ENCODE measurements at places on chromosomes 2 and 18. TPM values are rescaled to one million over a fixed set of nuclear protein-coding genes. Genes with fewer than 3 reads are reported as not detected.

The PROKR1 gene
- not detected for total RNA-seq

The WDFY1 gene
- total RNA-seq, result 22.8 TPM

The RAX gene
- total RNA-seq, result not detected

The EXOC6B gene
- 38.0 TPM for total RNA-seq

The EFR3B gene
- total RNA-seq, result 1.4 TPM

The HRH4 gene
- total RNA-seq, result under 0.01 TPM

- peaks cover 4% of the 10 kb centered on the region for H3K4me1 ChIP-seq
- no peak overlapping the region for H3K4me3 ChIP-seq
- no peaks in the 10 kb centered on the region for H3K27me3 ChIP-seq
- no peak overlapping the region for H3K27ac ChIP-seq
- no peaks in the 10 kb centered on the region for H3K36me3 ChIP-seq
Measured at GRCh38 chr2:182128821-182129707, 143.4 kb downstream of the PPP1R1C start.

- no peak overlapping the region for H3K4me3 ChIP-seq
- no peaks in the 10 kb centered on the region for H3K4me1 ChIP-seq
- H3K36me3 ChIP-seq, result no peaks in the 10 kb centered on the region
- no peak for DNase-seq
- no peaks in the 10 kb centered on the region for H3K27me3 ChIP-seq
- H3K27ac ChIP-seq, result no peak overlapping the region
Measured at GRCh38 chr2:220811115-220811514, 761.0 kb downstream of the EPHA4 start.

GRCh38 chr2:147713349-147713748 lies 131.5 kb upstream of the ACVR2A start:
- no peak overlapping the region for H3K27ac ChIP-seq
- no peaks in the 10 kb centered on the region for H3K27me3 ChIP-seq
- no peak overlapping the region for H3K4me3 ChIP-seq
- H3K36me3 ChIP-seq, result no peaks in the 10 kb centered on the region
- H3K4me1 ChIP-seq, result peaks cover 4% of the 10 kb centered on the region

DNA sequence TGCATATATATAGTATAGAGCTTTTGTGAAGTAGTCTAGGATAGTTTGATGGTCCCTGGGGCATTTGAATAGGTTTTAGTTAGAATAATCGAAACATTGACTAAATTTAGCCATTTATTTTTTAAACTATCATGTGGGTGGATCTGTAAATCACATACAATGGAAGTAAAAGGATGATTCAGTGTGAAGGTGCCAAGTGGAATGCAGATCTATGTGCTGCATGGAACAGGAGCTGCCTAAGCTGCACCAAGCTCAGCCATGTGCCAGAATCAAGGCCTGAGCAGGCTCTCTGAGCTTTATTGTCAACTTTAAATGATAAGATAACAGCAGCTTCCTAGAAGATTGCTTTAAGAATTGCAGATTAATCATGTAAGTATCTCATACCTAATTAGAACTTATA lies 1996.2 kb upstream of the PIK3C3 start:
- no peaks in the 10 kb centered on the region for H3K4me1 ChIP-seq
- H3K36me3 ChIP-seq, result no peaks in the 10 kb centered on the region
- H3K27me3 ChIP-seq, result no peaks in the 10 kb centered on the region
- no peak overlapping the region for H3K4me3 ChIP-seq

DNA sequence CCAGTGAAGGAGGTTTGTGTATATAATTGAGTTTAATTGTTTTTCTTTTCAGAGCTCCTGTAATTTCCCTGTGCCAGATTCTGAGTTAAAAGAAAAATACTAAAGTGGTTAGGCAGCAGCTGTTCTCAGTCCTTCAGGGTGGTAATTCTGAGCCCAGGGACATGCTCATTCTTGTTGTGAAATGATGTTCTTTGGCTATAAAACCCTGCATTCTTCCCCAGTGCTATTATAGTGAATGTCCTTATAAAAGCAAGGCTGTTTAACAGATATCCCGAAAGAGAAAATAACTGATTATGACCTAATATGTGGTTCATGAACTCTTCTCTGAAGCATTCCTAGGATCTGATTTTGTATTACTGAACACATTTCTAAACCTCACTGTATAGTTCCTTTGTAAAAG lies 34.0 kb downstream of the ADAM23 start:
- H3K36me3 ChIP-seq, result no peaks in the 10 kb centered on the region
- no peak overlapping the region for H3K4me3 ChIP-seq
- no peak for DNase-seq

DNA sequence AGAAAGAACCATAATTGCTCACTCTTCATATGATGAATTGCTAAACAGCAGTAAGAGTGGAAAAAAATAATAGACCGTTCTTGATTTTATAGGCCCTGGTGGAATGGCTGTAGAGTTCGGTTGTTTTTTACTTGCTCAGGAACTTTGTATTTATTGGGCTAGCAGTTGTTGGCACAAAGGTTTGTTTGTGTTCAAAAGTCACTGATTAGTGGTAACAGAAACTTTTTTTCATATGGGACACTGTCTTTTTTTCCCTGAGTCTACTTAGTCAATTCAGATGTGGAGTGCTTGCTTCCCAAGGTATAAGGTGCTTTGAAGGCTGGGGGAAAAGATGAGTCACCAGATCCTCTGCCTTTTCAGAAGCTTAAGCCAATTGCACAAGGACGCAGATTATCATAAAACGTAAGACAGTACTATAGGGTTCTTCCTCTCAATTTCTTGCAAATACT lies 25.8 kb downstream of the PHLPP1 start:
- peak; percentile 80 for DNase-seq
- H3K27ac ChIP-seq, result peak overlapping the region; percentile 75
- H3K4me1 ChIP-seq, result peaks cover 50% of the 10 kb centered on the region
- no peaks in the 10 kb centered on the region for H3K36me3 ChIP-seq

DNA sequence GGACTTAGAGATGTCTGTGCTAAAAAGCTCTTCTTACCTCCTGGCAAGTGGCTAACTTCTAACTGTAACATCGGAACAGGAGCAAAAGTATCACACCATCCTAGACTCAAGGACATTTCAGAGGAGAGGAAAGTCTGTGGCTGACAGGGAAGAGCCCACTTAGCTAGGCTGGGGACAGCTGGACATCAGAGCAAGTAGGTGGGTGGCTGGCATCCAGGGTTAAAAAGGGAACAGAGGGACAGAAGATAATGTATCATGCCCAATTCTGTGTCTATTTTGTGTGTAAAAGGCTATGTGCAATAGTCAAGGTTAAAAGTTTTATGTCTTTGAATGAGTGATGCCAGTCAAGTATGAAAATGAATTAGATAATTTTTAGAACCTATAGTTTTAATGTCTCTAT lies 216.4 kb downstream of the GCA start:
- DNase-seq, result no peak
- no peaks in the 10 kb centered on the region for H3K27me3 ChIP-seq
- no peak overlapping the region for H3K27ac ChIP-seq
- no peaks in the 10 kb centered on the region for H3K4me1 ChIP-seq

GRCh38 chr2:170332676-170333402 lies 154.9 kb downstream of the MYO3B start:
- H3K27me3 ChIP-seq, result no peaks in the 10 kb centered on the region
- H3K4me1 ChIP-seq, result no peaks in the 10 kb centered on the region
- no peak for DNase-seq
- H3K36me3 ChIP-seq, result no peaks in the 10 kb centered on the region

Measured in sigmoid colon (tissue), 7 donors.